ENCODE measurements at places on chromosomes 1 and 21.

DNA sequence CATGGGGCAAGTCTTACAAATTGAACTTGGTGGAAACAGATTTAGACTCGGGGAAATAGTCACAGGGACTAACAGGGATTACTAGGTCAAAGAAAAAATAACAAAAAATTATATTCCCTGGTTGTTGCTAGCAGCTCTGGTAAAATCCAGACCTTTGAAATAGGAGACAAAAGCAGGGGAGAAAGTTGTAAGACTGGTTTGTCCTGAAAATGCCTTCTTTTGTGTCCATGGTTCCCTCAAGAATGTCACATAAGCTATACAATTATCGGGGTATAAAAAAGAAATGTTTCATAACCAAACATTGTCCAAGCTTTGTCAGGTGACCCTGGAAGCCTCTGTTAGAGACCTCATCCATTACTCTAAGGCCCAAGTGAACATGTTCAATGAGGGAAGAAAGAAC lies 33.1 kb downstream of the KIAA0319L start:
- no peak for DNase-seq

GRCh38 chr21:44084496-44085241 lies 22.5 kb upstream of the PWP2 start:
- no peak for DNase-seq

DNA sequence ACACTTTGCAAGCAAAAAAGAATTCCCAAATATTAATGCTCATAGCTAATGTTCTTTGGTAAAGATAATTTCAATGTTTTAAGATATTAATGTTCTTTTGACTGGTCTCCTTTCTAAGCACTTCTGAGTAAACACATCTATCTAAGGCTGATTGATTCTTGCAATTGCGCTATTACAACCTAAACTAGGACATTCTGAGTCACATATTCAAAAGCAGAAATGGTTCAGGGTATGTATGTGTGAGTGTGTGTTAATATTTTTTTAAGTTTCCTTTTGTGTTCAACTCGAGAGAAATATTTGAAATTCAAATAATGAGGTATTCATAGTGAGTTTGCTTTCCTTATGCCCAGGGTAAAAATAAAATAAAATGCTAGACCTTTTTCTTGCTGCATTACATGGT lies 203.6 kb upstream of the GRIK3 start:
- DNase-seq = no peak

DNA sequence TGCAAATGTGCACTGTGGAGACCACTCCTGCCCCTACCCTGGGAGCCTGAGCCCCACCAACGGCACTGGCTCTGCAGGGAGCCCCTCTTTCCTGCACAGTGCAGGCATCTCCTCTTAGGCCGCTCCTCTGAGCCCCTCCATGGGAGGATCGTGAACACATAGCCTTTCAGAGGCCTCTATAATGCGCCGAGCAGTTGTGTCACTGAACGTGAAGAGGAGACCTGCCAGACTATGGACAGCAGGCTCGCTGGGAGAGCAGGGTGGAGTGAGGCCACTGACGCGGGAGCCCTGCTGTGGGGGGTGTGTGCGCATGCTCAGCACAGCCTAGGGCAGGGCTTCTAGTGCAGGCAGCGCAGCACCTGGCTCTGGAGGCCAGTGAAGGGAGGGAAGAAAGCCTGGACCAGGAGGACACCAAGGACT lies 151.3 kb upstream of the COL6A1 start:
- DNase-seq = no peak

GRCh38 chr1:157157501-157158190 lies 19.5 kb upstream of the ETV3 start:
- no peak for DNase-seq

GRCh38 chr1:205514211-205515142 lies 10.0 kb downstream of the CDK18 start:
- no peak for DNase-seq

GRCh38 chr1:16145030-16145661 lies 10.7 kb downstream of the EPHA2 start:
- DNase-seq = no peak

DNA sequence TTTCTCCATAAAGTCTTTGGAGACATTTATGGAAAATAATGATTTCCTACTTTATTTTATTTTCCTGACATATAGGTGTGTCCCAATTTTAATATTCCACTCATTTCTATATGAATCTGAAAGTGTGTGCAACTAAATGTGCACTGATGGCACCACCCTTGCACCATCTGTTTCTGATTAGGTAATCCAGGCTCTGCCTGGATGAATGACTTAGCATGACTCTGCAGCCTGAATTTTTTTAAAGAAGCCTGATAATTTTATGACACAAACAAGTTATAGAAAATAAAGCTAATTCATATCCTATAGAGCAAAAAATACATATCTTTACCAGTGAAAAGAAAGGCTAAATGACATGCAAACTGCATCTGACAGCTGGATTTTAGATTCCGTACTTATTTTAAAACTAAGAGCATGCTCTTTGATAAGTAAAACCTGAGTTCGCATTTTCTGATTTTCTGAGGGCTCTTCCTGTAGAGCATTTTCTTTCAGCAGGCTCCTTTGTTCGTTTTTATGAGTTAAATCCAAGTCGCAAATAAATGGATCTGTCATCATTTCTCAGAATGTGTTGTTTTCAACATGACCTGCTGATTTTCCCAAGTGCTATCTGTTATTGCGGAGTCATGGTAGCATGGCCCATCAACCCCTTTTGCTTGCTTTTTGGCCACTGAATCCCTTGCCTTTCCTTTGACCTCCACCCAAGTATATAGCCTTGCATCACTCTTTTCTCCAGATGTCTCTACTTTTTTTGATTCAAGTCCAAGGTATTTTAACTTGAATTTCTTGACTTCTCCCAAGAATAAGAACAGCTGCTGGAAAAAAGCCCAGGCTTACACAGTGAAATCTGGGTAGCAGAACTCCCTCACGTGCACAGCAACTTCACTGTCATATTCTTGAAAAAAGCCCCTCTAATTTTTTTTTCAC lies 52.8 kb upstream of the LYPLAL1 start:
- DNase-seq = no peak

GRCh38 chr1:60415696-60416095 lies 342.1 kb upstream of the C1orf87 start:
- DNase-seq = no peak

DNA sequence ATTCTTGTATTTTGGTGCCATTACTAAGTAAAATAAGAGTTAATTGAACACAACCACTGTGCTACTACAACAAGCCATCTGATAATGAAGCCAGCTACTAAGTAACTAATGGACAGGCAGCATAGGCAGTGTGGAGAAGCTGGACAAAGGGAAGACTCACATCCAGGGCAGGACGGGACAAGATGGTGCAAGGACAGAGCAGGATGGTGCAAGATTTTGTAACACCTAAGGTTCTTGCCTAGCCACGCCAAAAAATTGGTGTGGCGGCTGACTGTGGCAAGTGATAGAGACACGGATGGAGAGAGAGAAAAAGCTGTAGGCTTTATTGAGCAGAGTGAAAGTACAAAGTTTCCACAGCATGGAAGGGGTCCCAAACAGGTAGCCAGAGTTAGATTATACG lies 114.0 kb upstream of the VANGL1 start:
- no peak for DNase-seq

GRCh38 chr1:3022511-3022973 lies 1.3 kb downstream of the ACTRT2 start:
- no peak for DNase-seq

- DNase-seq = no peak
Measured at GRCh38 chr1:100346387-100346786, 5.9 kb upstream of the CDC14A start.

DNA sequence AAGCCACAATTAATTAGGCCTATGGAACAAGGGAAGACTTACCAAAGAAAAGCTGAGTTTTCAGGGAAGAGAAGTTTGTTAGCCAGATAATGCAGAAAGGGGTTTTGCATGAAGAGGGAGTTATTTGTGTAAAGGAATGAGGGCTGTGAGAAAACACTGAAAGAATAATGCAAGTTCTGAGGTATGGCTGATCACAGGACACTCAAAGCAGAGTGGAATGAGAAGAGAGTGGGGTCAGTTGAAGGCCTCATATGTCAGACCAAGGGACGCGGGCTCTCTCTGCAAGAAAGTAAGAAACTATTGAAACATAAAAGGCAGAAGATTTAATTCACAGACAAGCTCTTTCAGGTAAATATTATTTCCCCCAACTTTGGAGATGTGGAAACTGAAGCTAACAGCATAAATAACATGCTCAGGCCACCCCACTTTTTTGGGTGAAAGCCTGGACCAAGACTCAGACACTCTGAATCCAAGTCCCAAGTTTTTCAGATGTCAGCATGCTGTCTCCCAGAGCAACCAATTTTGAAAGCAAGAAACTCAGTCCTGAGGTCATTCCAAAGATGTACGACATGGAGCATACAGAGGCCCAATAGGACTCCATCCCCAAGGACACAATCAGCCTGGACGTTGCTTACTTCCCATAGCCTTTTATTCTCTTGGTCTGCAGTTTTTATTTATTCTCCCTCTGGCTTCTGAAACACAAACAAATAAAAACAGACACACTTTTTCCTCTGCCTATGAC lies 47.3 kb upstream of the FGGY start:
- no peak for DNase-seq

GRCh38 chr1:22847709-22848108 lies 125.0 kb downstream of the LACTBL1 start:
- DNase-seq = no peak

DNA sequence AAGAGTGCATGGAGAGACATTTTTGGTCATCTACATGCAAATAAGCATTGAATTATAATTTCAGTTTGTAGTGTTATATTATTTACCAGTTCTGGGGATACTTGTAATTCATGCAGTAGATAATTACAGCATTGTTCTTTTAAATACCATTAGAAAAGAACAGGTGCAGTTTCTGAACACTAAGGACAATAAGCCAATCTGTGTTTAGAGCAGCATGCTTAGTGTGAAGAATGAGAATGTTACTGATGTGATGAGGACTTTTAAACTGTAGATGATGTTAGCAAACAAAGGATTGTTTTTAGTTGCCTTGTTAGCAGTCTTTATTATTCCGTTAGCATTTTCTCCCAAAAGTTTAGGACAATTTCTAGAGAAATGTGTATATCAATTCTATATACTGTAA lies 348.3 kb downstream of the BRINP3 start:
- DNase-seq = no peak

- no peak for DNase-seq
Measured at GRCh38 chr1:81158592-81158991, 642.1 kb upstream of the ADGRL2 start.

DNA sequence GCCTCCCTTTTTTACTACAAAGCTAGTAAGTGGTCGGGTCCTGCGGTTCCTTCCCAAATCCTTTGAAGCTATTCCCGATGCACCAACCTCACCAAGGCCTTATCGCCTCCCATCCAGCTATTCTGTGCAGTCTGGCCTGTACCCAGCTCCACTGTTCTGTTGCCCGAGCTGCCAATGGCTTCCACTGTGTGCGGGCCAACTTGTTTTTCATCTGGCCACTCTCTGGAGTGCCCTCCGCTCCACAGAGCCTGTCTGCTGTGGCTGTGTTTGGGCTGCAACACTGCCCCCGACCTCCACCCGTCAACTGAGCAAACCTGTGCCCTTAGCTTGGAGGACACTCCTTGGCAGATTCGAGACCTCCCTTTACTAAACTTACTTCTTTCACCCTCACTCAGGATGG lies 125.0 kb downstream of the KIAA0319L start:
- DNase-seq = no peak

DNA sequence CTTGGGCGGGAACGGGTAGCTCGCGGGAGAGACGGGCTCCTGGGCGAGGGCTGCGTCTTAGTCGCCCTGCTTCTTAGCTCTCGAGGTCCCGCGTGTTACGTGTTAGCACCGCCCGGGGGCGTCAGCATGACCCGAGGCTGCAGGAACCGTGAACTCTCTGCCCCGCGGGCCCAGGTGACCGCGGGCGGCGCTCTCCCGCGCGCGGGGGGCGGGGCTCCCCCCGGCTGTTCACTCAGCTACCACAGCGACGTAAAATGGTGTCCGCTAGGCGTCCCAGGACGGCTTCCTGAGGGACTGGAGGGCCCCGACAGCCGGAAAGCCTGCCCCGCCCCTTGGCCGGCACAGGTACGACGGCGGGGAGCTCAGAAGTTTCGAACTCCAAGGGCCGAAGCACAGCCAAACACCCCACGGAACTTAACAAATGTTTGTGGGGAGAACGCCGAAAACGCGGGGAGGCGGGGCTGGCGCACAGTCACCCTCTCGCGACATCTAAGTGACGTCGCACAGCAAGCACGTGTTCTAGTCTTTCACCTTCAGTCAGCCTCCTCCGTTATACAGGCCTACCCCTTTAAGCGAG lies 780 bp upstream of the RBM15 start:
- DNase-seq = peak; percentile 93

GRCh38 chr1:206947255-206947654 lies 989 bp upstream of the PIGR start:
- DNase-seq = no peak

DNA sequence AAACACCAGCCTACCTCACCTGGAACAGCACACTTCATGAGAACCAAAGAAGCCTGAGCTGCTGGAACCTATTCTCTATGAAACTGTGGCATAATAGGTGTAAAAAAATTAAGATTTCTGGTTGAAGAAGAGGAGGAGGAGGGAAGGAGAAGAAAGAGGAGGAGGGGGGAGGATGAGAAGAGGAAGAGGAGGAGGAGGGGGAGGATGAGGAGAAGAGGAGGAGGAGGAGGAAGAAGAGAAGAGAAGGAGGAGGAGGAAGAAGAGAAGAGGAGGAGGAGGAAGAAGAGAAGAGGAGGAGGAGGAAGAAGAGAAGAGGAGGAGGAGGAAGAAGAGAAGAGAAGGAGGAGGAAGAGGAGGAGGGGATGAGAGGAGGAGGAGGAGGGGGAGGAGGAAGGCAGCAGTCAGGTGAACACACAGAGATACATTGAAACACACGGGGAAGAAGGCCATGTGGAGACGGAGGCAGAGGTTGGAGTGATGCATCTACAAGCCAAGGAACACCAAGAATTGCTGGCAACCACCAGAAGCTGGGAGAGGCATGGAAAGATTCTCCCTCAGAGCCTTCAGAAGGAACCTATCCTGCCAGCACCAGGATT lies 8.2 kb downstream of the ACTA1 start:
- no peak for DNase-seq

GRCh38 chr1:33281554-33282303 lies 25.4 kb downstream of the ZNF362 start:
- no peak for DNase-seq

- DNase-seq = no peak
Measured at GRCh38 chr1:21154717-21155116, 22.0 kb downstream of the EIF4G3 start.

DNA sequence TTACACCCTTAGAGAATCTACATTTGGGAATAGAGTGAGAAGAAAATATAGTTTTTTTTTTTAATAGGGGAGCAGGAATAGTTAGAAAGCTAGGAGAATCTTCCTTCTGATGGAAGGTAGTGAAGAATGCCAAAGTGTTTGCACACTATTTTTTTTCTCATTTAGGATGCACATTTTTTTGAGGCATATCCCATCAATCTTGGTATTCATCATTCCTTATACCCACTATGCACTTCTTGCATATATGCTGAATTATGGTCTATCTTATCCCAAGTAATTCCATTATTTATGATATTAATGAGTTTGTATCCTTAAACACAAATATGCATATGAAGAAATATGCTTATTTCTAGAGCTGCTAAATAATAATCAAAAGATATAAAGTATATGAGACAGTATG lies 28.4 kb downstream of the HSPA13 start:
- DNase-seq = no peak
